ENCODE measurements at places on chromosomes 5 and 9.

- no peak for DNase-seq
These were observed 12.3 kb upstream of the CAST start for GRCh38 chr5:96649681-96650540.

- DNase-seq, result no peak
These were observed 50.4 kb downstream of the PPIC start for GRCh38 chr5:122985954-122986721.

DNA sequence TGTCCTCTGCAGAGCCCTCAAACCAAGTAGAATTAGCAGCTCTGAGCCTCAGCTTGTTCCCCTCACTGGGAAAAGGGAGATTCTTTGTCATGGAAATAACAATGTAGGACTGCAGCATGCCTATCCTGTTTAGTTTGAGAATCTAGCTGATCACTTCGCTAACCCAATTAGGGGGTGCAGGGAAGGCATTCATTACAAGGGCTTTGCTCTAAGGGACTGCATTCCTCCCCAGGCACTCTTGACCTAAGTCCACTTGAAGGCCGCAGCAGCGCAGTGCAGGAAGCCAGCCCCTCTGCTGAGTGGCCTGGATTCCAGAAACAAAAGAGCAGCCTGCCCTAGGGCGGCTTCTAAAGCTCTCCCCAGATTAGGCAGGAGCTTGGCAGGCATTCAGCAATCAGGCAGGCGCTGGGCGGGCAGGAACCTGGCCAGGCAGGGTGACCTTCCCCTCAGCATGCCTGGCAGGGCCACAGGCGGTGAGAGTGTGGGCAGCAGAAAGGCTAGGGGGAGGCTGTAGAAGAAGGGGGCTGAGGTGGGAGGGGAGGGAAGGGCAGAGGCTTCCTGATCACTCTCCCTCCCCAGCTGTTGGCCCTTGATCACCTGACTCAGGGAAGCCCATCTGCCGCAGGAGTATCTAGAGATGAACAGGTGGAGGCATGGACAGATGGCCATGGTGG, 24.8 kb downstream of the CCNJL start:
- no peak for DNase-seq

- no peak for DNase-seq
These were observed 101.2 kb downstream of the PLK2 start for GRCh38 chr5:58358501-58359178.

- DNase-seq, result no peak
These were observed 18.5 kb upstream of the TOR2A start for GRCh38 chr9:127753622-127754021.

GRCh38 chr5:74386571-74387334, 253.8 kb downstream of the ENC1 start:
- DNase-seq, result no peak

- no peak for DNase-seq
These were observed 50.3 kb downstream of the TLE4 start for GRCh38 chr9:79621916-79622575.

- no peak for DNase-seq
These were observed 3.5 kb downstream of the TAF1L start for GRCh38 chr9:32631991-32632390.

DNA sequence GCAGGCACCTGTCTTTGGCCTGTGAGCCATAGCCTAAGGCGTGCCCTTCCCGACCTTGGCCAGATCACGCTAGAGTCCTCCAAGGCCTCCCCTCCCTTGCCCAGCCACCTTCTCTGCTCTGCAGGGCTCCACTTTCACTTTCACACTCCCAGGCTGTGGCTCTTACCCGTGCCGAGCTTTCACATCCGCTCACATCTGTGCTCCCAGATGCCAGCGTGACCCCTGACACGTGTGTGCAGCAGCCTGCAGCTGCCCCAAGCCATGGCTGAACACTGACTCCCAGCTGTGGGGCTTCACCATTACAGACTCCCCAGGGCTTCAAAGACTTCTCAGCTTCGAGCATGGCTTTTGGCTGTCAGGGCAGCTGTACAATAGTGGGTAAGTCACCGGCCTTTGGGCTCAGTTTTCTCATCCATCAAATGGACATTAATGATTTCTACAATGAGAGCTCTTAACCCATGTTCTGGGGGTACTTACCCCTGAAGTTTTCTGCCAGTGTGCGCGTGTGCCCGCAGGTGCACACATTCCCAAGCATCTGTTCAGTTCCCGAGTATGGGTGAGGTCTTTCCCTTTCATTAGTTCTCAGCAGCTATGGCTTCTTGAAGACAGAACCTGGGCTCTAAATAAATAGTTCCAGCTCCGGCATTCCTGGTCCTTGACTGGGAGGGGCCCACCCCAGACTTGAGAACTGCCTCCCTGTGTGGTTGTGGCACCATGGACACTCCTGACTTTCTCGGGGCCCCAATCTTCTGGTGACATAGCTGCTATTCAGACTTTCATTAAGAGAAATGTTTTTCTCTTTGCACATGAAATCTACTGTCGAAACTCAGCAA, 118.6 kb downstream of the RGS3 start:
- DNase-seq, result peak; percentile 71

DNA sequence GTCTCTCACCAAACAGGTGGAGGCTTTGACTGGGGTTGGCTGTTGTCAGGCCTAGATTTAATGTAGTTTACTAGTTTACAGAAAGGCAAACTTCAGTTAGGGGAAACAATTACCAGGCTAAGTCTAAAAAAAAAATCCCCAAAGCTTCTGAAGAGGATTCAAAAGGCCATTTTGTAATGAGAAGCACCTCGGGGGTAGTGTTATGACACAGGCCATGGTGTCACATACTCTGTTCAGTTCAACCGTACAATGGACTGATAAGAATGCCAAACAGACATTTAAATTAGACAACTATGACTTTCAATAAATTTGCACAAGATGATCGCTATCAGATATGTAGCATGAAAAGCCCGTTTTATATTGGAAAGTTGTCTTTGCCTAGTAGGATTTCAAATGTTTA, 120.1 kb upstream of the PCA3 start:
- DNase-seq, result no peak

DNA sequence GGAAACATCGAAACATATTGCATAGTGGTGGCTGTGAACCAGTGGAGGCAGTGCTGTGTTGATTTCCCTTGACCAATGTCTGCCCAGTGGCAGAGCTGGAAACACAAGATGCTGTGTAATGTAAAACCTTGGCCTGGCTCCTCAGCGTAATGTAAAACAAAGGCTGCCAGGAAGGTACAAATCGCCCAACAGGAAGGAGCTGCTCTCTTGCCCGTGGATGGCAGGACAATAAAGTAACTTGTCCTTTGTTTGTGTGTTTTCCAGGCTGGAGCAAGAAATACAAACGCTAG, 143.4 kb downstream of the PALM2AKAP2 start:
- DNase-seq, result no peak

GRCh38 chr5:37552161-37552560, 173.0 kb downstream of the WDR70 start:
- DNase-seq, result no peak

DNA sequence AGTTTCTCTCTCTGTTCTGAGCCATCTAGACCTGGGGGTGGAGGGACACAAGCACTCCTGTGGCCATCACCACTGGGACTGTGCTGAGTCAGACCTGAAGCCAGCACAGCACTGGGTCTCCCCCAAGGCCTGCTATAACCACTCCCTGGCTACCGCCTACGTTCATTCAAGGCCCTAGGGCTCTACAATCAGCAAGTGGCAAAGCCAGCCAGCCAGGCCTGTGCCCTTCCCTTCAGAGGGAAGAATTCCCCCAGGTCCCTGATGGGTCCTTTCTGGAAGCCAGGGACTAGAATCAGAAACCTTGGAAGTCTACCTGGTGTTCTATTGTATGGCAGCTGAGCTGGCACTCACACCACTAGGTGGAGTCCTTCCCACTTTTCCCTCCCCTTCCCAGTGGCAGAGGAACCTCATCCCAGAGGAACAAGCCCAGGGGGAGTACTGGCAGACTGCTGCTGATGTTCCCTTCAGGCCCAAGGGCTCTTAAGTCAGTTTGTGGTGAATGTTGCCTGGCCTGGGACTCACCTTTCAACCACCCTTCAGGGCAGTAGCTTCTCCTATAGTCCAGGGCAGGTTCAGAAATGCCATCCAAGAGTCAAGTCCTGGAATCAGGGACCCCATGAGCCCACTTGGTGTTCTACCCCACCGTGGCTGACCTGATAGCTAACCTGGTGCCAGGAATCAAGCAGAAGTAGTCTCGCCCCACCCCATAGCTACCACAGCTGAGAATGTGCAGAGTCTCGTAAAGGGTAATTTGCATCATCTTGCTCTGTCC, 20.0 kb downstream of the JMY start:
- no peak for DNase-seq

- DNase-seq, result no peak
These were observed 97.8 kb downstream of the MAST4 start for GRCh38 chr5:66694036-66694435.

GRCh38 chr5:2169850-2170760, 287.4 kb upstream of the IRX4 start:
- no peak for DNase-seq

- DNase-seq, result no peak
These were observed 518 bp downstream of the LOX start for GRCh38 chr5:122077366-122078115.

DNA sequence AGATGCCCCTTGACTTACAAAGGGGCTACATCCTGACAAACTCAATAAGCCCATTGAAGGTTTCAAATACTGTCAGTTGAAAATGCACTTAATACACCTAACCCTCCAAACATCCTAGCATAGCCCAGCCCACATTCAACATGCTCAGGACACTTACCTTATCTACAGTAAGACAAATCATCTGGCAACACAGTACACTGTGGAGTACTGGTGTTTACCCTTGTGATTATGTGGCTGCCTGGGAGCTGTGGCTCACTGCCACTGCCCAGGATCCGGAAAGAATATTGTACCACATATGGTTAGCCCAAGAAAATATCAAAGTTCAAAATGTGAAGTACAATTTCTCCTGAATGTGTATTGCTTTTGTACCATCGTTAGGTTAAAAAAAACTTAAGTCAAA, 562.2 kb downstream of the HTR1A start:
- DNase-seq, result no peak

DNA sequence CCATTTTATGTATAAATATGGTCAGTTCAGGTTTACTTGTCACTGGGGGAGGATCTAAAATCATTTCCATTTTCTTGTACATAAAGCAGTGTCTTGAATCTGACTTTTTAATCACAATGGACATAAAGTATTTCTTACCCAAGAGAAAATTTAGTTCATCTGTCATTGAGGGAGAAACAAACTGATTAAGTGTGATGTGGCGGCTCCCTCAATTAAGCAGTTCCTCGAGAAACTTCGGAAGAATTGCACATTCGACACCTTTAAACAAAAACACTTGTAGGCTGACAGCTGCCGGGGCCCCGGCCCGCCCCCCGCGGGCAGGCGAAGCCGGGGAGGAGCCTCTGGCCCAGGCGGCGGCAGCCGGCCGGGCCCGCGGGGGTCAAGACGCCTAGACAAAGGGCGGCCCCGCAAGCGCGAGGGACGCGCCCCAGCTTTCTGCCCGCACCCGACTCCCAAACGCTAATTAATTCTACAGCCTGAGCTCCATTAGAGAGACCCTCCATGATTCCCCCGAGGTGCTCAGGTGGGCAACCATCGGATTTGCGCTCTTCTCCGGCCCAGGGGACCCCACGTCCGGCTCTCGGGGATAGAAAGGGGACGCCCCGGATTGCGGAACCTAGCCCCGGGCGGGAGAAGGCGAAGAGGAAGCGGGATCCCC, 750 bp downstream of the TRIM36 start:
- DNase-seq, result no peak

GRCh38 chr5:122120957-122121356, 8.4 kb upstream of the ZNF474 start:
- no peak for DNase-seq

- no peak for DNase-seq
These were observed 14.2 kb upstream of the AGGF1 start for GRCh38 chr5:77015938-77016569.

- no peak for DNase-seq
These were observed 14.5 kb downstream of the SLC22A5 start for GRCh38 chr5:132383984-132384383.

DNA sequence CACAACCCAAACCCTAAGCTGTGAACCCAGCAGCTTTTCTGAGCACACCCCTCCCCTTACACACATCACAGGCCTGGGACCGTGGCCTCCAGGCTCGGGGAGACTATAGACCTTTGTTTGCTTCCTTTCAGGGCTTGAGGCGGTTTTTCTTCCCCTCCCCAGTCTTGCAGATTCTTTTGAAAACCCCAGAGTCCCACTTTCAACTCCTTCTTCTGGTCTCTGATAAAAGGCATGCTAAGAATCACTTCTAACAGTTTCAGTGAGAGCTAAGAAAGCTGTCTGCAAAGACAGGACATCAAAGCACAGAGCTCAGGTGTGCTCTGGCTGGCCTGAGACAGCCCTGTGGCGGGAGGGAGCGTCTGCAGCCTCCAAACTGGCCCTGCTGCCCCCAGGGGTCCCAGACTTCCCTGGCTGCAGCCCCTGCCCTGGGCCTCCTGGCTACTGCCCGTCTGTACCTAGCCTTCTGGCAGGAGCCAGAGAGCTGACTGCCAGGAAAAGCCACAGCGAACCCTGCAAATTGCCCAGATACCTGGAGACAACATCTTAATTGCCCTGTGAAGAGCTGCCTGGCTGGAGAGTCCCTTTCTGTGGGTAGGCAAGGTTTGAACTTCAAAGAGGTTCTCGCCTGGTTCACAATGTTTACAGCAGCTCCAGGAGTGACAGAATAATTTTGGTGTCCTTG, 138.9 kb downstream of the GADD45G start:
- no peak for DNase-seq

- no peak for DNase-seq
These were observed 16.7 kb downstream of the WHRN start for GRCh38 chr9:114488398-114489129.

DNA sequence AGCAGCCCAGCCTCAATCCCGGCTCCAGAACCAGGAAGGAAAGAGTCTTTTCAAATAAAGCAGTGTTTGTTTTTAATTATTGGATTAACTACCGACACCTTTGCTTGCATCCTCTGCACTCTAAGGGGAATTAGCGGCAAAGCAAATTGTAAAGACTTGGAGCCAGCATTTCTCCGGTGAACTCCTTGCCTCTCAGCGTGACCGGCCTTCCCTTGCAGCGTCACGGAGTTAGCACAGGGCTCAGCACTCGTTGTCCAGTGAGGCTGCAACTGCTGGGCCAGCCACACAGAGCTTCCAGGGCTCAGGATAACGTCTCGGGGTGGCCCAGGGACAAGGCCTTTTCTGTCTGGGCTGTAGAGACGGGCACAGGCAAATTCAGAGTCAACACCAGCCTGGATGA, 180.6 kb downstream of the OLFM1 start:
- no peak for DNase-seq

DNA sequence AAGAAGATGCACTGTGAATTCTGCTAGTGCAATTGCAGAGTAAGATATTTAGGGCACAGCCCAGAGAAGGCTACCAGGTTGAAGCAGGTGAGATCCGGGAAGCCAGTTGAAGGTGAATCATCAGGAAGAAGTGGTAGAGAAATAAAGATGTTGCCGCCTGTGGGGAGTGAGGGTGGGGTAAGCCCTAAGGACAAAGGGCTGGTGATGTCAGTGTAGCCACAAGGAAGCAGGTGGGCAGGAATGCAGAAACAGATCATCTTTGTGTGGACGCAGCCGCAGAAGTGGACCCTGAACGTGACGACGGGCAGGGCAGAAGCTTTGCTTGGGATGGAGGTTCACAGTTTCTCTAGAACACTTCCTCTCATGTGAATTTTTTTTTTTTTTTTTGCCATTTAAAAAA, 164.2 kb downstream of the ACTL7B start:
- DNase-seq, result no peak

GRCh38 chr9:123715258-123715657, 214.7 kb downstream of the DENND1A start:
- DNase-seq, result no peak

GRCh38 chr9:33510262-33511183, 13.5 kb upstream of the ANKRD18B start:
- peak; percentile 22 for DNase-seq
